ENCODE measurements at places on chromosomes 16 and 17.

DNA sequence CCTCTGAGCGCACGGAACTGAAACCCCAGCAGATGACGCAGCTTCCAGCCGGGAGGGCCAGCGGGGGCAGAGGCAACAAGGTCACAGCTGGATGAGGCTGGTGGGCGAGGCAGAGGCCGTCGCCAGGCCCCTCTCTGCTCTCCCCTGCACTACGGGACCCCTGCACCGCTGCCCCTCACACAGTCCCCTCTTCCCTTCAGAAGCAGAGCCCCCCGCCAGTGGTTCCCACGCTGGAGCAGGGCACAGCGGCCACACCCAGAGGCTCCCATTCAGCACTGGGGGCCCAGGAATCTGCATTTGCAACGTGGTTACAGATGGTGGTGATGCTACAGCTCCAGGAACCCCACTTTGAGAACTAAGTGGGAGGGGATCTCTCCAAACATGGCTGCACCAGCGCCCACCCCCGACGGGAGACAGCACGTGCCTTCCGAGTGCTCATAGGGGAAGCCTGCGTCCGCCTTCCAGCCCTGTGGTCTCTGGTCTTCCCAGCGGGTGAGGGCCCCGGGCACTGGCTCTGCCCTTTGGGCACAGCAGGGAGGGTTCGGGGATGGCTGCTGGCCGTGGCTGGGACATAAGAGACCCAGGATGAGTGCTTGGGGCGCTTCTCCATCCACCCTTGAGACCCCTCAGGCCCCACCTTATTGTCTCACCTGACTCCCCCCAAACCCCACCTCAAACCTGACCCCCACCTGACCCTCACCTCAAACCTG, 4.7 kb upstream of the RAB40B start:
- no peak for DNase-seq

GRCh38 chr17:50533185-50533584, 650 bp downstream of the EPN3 start:
- DNase-seq, result no peak

GRCh38 chr17:29143894-29144293, 36.3 kb downstream of the MYO18A start:
- DNase-seq, result no peak

DNA sequence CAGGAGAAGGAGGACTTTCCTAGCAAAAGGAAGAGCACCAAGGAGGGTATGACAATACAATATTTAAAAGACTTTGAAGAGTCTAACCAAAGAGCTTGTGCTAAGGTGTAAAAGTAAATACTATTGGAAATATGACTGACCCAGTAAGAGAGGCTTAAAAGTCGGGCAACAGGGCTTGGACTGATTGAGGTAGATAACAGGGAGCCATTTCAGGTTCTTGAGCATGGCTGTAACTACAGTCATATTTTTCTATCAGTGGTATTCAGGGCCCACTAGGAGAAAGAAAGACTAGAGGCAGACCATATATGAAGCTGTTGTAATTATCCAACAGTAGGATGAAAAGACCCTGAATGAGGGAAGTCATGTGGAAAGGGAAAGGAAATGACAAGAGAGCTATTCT, 62.3 kb downstream of the SMURF2 start:
- no peak for DNase-seq

DNA sequence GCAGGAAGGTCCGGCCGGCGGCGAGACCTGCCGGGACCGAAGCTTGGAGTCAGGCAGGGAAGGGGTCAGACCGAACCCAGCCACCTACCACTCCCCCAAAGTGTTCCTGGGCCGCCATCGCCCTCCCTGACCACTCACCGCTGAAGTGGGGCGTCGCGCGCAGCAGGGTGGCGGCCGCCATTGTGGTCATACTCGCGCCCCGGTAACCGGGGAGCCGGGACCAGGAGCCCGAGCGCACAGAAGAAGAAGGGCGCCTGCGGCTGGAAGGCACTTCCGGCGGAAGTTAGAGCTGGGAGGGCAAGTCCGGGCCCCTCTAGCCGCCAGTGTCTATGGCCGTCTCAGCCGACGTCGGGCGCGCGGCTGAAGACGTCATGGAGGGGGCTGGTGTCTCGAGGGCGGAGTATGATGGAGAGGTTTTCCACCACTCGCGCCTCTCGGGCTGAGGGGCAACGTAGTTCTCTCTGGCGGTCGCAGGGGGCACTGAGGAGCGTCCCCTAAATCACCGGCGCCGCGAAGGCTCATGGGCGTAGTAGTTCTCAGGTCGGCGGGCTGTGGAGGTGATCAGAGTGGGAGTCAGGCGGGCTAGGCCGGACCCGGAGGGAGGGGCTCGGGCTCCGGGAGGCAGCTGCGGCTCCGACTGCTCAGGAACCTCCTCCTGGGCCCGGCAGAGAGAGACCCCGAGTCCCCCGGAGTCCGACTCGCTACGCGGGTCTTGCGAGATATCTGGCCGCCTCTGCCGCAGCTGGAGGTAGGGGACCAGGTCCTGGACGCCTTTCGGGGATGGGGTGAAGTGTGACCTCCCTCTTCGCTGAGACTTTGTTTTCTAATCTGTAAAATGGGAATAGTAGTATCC, at the start of gene TUFM:
Gene TUFM (minus strand): TSS at position 269 of the 853 bp plus-strand sequence. CDS start 79 bp downstream, at position 190.
- peak; percentile 98 for DNase-seq

DNA sequence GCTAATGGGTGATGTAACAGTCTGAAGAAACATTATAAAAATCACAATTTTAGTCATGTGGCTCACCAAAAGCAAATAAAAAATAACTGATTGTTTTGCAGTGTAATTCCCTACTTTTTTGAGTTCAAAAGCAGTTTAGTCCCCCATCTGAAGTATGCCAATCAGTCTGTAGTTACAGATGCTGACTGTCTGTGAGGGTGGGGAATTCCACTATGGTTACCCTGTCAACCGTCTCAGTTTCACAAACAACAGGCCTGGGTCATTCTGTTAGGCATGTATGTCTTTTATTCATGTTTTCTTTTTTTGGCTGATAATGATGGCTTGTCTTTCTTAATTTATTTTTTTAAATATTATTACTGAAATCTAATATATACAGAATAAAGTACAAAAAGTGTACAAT, 69.3 kb downstream of the STXBP4 start:
- DNase-seq, result no peak

- no peak for DNase-seq
These were observed 223.9 kb upstream of the HS3ST3A1 start for GRCh38 chr17:13825526-13826040.

GRCh38 chr16:57949013-57949412, 21.9 kb downstream of the CNGB1 start:
- no peak for DNase-seq

DNA sequence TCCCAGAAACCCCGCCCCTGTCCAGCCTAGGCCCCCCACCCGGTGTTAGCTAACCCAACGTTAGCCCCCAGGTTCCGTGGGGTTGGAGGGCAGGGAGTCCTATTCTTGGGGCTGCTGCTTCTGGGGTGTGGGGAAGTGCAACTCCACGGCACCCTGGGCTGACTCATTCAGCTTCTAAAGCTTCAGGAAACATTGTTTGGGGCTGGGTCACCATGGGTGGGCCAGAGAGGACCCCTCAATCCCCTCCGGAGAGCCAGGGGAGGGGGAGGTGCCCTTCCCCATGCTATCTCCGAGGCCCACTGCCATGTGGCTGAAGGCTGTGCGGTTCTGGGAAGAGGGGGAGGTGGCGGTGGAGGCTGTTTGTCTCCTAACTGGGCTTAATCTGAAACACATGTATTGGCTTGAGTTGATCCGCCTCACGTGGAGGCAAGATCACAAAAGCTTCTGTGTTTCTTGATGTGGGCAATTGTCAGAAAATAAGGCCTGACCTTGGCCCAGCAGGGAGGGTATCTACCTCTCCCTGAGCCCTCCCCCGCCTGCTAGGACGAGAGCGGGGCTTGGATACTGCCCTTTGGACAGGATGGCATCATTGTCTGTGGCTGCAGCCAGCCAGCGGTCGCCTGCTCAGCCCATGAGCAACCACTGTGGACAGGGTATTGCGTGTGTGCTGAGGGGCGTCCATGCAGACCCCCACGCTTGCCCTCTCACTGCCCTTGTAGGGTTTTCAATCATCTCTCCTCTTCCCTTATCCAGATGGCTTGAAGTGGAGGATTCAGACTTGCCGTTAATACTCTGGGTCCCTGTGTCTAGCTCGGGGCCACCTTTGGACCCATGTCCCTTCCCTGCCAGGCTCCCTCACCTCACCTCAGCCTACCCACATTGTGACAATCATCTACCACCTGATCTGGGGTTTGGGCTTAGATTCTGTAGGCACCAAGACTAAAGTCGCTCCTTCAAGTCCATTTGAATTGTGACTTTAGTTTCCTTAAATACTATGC, 1.3 kb downstream of the SERPINF1 start:
- DNase-seq, result no peak

DNA sequence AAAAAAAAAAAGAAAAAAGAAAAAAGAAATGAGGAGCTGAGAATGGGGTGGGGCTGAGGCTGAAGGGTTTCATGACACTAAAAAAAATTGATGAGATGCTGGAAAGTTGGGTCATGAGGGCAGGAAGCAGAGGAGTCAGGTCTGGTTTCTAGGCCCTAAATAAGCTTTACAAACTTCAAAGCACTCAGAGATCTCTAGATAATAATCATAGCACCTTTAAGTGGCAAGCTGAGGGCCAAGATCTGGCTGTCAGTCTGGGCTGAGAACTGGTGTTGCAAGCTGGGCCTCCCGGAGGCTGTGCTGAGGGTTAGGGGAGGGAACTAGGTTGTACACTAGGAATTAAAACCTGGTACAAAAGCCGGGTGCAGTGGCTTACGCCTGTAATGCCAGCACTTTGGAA, 6.4 kb downstream of the ZNF764 start:
- no peak for DNase-seq

Data from stimulated activated effector memory CD8-positive, alpha-beta T cell treated with anti-CD3 and anti-CD28 coated beads, Interleukin-12 subunit alpha, Interleukin-12 subunit beta, amount 100 ng/mL, for 72 hours (primary cell).